ENCODE measurements at places on chromosomes 5 and 9.

- no peak for ATAC-seq
These were observed 3.7 kb upstream of the PAPPA start for GRCh38 chr9:116149844-116150243.

DNA sequence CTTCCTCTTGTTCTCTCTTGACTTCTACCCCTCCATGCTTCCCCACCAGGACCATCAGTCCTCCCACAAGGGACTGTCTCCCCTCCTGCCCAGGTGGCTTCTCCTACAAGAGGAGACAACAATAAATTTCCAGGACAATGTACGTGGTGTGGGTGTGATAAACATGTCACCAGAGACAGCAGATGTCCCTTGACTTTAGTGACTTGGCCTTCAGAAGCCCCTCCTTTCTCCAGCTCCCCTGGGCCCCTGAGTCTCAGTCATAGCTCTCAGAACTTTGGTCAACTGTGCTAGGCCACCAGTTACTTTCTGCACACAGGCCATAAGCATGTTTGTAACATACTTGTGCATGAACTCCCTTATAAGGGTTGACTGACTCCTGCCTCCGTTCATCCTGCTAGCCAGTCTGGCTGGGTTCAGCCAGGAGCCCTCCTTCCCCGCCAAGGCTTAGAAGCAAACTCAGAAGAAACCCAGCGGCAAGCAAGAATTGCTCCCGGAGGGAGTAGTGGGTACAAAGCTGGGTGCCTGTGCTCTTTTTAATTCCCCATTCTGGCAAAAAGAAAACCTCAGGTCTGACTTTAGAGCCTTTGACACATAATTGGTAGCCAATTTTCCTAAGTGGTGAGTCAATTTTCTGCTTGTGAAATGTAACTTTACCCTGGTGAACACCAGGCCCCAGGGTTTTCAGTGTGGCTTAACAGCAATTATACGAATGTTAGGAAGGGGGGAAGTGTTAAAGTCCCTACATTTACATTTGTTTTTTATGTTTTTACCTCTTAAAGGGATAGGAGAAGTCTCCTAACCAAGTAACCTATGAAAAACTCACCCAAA is 49.2 kb downstream of the EBF1 start:
- no peak for ATAC-seq

GRCh38 chr5:116722651-116723050 is 148.0 kb upstream of the SEMA6A start:
- ATAC-seq, result no peak

GRCh38 chr5:150274811-150275210 is 14.8 kb downstream of the CAMK2A start:
- no peak for ATAC-seq
